Activated CD4-positive, alpha-beta T cell treated with anti-CD3 and anti-CD28 coated beads, Interleukin-2, Interleukin-4, amounts not matched to agents 100 ng/mL and 50 ng/mL, durations not matched to agents 16 hours and 8 hours (primary cell): ENCODE measurements at places on chromosomes 6 and 20.

GRCh38 chr6:155881826-155882526, 426.3 kb upstream of the NOX3 start:
- DNase-seq: no peak

- no peak for DNase-seq
Observed at GRCh38 chr20:16095226-16095625, 478.0 kb downstream of the KIF16B start.

DNA sequence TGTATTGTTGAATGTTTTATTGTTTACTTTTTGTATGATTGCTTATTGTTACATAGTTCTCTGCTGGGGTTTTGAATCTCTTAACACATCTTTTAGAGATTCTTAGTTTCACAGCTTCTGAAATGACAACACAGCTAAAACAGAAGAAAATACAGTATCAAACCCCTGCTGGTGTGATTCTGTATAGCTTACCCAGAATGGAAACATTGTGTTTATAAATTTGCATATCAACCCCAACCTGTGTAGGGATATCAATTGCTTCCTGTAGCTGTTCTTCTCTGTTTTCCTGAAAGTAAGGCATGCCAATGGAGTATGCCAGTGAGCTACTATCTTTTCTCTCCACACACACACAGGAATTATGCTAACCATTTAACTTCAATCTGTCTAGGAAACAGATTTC, 64.3 kb upstream of the ID4 start:
- DNase-seq: no peak

- no peak for DNase-seq
Observed at GRCh38 chr6:135385299-135385698, 112.2 kb downstream of the AHI1 start.

GRCh38 chr6:13718123-13718458, 6.5 kb upstream of the RANBP9 start:
- DNase-seq: no peak

DNA sequence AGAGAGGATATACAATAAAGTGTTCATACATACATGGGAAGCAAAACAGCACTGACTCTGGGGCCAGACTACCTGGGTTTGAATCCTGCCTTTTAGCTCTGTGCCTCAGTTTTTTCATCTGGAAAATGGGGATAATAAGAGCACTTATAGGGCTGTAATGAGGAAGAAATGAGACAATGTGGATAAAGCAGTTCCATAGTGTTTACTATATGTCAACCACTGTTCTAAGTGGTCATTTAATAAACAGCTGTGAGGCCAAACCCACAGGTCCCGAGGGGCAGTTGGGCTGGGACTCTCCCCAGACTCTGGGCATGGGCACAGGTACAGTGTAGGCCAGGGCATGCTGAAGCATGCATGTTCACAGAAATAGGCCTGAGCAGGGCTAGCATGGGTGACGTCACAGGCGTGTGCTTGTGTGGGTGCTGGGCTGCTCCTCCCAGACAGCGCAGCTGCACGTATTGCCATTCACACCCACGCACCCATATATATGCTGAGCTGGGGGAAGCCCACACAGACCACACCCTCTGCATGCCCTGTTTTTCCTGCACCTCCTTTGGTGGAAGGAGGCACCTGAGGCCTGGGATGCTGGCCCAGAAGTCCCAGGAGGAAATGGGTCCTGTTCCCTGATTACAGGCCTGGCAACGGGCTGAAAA, 3.5 kb upstream of the PLCG1 start:
- no peak for DNase-seq
